Brain (organoid and tissue), 16 donors: ENCODE measurements at places on chromosomes 3 and 15. TPM values are rescaled to one million over a fixed set of nuclear protein-coding genes. Genes with fewer than 3 reads are reported as not detected.

TF gene
- polyA plus RNA-seq, result 1,472 TPM

- DNase-seq, result peak; percentile 65
These were observed 13.7 kb downstream of the USP13 start for GRCh38 chr3:179666436-179667035.

GRCh38 chr3:162437480-162437879 is 940.9 kb downstream of the OTOL1 start:
- DNase-seq, result no peak

HAUS2 gene
- polyA plus RNA-seq, result 15.9 TPM
